ENCODE measurements at places on chromosomes 4 and X. TPM values are rescaled to one million over a fixed set of nuclear protein-coding genes. Genes with fewer than 3 reads are reported as not detected.

- DNase-seq: no peak
Observed at GRCh38 chr4:16466581-16466980, 240.3 kb upstream of the TAPT1 start.

DNA sequence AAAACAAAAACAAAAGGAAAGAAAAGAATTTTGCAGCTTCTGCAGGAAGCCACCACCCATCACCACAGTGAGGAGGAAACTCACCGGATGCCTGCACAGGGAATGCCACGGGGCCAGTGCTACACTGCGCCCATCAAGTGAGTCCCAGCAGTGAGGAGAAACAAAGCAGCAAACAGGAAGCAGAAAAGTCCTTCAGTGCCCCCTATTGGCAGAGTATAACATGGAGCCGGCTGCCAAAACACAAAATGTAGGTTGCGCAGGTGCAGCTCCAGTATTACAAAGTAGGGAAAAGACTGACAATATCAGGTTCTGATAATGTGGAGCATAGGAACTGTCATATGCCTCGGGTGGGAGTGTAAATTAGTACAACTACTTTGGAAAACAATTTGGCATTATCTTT is 23.3 kb upstream of the SCML2 start:
- DNase-seq: no peak

- DNase-seq: no peak
Observed at GRCh38 chr4:3683744-3684421, 82.3 kb upstream of the ADRA2C start.

GRCh38 chr4:90946945-90947344 is 819.8 kb downstream of the CCSER1 start:
- no peak for DNase-seq

Gene HERC3
- total RNA-seq: 10.2 TPM

Gene GABRB1
- total RNA-seq: not detected

Measured in SJSA1 (cell line).